Ovary (tissue), 10 donors: ENCODE measurements at places on chromosomes 2 and 18. TPM values are rescaled to one million over a fixed set of nuclear protein-coding genes. Genes with fewer than 3 reads are reported as not detected.

GRCh38 chr2:222481941-222482340, 57.6 kb downstream of the SGPP2 start:
- no peak for DNase-seq

MYCN gene
- 4.4 TPM for total RNA-seq

UBE2E3 gene
- 56.4 TPM for total RNA-seq

DNA sequence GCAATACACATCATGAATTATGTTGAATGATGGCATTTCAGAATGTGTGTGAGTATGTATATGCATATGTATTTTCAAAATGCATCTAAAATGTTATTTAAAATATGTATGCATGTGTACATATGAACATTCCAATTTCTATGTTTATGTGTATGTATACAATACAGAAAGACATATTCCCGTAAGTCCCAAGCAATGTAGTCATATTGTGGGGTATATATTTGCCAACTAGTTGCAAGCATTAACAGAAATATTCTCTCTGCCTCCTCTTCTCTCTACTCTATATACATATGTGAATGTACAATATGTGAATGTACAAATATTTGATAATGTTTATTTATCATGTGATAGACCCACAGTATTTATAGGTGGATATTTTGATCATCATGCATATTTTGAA, 345.8 kb upstream of the ZEB2 start:
- no peak for DNase-seq

DNA sequence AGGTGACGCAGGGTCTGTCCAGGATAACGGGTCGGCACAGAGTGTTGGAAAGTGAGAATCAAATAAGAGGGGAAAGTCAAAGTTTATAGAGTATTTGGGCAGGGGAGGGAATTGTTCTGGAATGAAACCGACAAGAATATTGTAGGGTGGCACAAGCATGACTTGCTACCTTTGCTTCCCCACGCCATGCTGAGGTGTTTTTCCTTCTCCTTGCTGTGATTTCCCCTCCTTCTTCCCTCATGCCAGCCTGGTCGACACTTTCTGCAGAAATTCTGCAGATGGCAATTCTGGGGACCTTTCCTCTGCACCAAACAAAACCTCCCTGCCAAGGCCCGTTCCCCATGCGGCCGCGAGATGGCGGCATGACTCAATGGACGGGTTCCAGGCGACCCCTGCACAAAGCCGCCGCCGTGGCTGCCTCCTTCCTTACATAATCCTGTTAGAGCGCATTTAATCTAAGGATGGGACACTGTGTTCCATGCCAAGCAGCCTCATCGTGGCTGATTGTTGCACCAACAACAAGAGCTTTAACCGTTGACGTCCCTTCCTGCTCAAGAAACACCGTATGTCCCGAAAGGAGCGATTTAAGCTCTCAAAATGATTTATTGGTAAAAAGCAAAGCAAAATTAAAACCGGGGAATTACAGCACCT, at the start of gene MRO:
TSS of gene MRO (minus strand) at position 289 of the 651 bp plus-strand sequence. CDS start 10,616 bp downstream, outside the sequence.
- peak; percentile 83 for DNase-seq

CD8B gene
- 0.22 TPM for total RNA-seq

DNA sequence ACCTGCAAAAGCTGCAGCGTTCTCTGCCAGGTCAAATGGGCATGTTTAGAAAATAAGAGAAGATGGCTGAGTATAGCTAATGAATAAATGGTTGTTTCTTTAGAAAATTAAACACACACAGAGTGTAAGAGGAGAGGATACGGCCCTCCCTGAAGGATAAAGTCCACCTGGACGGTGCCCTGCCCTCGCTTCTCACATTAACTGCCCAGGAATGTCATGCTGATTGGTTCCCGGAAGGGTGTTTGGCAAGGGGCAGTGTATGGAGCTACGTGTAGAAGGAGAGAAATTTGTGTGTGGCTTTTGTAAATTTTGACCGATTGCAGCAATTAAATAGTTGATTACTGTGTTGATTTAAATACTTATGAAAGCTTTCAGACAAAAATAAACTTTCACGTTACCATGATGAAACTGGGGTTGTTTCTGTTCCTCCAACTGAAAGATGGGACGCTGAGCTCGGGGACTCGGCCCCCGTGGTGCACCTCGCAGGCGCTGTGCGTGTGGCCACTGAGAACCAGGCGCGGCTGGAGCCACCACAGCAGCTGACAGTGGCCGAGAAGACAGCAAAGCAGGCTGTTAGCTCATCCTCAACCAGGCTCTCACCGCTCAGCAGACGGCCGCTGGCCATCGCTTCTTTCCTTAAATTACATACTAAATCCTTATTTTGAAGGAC, 22.7 kb downstream of the MPPE1 start:
- no peak for DNase-seq

ATP9B gene
- 48.2 TPM for total RNA-seq
